H1 (cell line): ENCODE measurements at places on chromosomes 2 and 18. TPM values are rescaled to one million over a fixed set of nuclear protein-coding genes. Genes with fewer than 3 reads are reported as not detected.

IL37 gene
- total RNA-seq, result not detected in 2 replicates

SIX3 gene
- 0.19 and 0.21 TPM in 2 replicates for total RNA-seq

TXNL1 gene
- 85.8 and 87.4 TPM in 2 replicates for total RNA-seq

DOK6 gene
- total RNA-seq, result 0.50 and 0.75 TPM in 2 replicates

PDE1A gene
- total RNA-seq, result 0.15 and 0.34 TPM in 2 replicates

GRCh38 chr2:239604861-239605260, 204.0 kb upstream of the HDAC4 start:
- DNase-seq, result no peak
- H3K36me3 ChIP-seq, result no peaks in the 10 kb centered on the region
- no peak overlapping the region for H3K27ac ChIP-seq
- H3K4me3 ChIP-seq, result no peak overlapping the region
- H3K4me1 ChIP-seq, result peaks cover 8% of the 10 kb centered on the region
- H3K27me3 ChIP-seq, result no peaks in the 10 kb centered on the region

DNA sequence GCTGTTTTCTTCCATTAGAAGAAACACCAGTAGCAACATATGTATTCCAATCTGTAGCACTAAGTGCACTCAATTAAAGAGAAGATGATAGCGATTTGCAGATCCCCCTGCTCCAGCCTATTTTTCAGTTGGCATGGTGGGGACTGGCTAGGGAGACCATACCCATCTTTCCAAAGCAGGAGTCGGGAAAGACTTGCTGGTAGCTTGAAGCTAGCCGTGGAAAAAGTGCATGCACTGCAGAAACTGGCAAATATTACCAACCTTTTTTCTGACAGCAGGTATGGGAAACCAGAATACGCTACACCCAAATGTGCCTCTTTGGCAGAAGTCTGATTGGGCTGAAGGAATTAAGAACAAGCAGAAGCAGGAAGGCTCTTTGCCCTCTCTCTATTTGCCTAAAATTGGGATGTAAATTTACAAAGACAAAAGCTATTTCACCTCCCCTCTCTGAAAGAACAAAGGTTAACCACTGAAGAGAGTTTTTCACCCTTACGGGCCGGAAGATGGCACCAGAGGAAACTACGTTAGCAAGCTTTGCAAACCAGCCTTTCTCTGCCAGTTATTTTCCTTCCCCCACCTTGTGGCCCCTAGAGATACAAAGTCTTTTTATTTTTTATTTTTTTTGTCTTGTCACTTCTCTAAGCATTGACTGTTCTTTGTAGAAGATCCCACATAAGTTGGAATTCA, 273.1 kb downstream of the DLGAP1 start:
- no peaks in the 10 kb centered on the region for H3K36me3 ChIP-seq
- no peaks in the 10 kb centered on the region for H3K4me1 ChIP-seq
- no peak overlapping the region for H3K27ac ChIP-seq
- no peak overlapping the region for H3K4me3 ChIP-seq

GRCh38 chr18:79576686-79577351, 102.8 kb upstream of the CTDP1 start:
- H3K4me3 ChIP-seq, result no peak overlapping the region
- H3K4me1 ChIP-seq, result no peaks in the 10 kb centered on the region
- peak; percentile 40 for DNase-seq
- no peak overlapping the region for H3K27ac ChIP-seq
- H3K27me3 ChIP-seq, result no peaks in the 10 kb centered on the region

DNA sequence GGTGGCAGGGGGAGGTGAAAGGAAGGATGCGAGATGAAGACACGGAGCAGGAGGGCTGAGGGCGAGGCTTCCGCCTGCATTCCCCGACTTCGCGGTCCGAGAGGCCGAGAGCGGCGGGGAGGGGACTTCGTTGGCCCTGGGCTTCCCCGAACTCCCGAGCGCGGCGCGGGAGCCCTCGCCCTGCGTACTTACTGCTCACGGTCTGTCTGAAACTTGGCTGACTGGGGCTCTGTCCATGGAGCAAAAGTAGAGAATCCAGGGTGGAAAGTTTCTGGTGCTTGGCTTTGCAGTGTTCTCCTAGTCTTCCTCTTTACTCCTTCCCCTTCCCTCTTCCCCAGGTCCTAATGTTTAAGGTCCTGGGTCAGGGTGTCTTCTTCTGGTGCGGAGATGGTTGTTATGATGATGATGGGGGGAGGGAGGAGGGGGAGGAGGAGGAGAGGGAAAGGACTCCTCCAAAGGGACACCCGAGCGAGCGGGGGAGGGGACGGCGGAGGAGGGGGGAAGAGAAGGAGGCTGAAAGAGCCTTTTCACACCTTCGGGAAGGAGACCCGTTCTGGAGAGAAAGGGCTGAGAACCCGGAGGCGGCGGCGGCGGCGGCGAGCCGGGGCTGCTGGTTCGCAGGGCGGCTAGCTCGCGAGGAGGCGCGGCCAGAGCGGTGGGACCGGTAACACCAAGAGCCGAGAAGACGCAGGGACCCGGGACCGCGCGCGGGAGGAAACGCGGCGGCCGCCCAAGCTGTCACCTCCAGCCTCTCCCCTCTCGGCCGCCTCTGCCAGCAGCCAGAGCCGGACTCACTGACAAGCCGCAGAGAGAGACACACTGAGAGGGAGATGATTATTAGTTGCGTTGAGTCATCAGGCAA, at the start of gene SATB2:
Gene SATB2, minus strand, starts transcription at position 793 of the 862 bp plus-strand sequence. CDS start 1,902 bp downstream, outside the sequence.
- peaks cover 6% of the 10 kb centered on the region; the same call in 1 of the 2 replicates for H3K4me1 ChIP-seq
- peaks cover 43% of the 10 kb centered on the region for H3K27me3 ChIP-seq
- H3K27ac ChIP-seq, result no peak within 1 kb of the TSS
- H3K4me3 ChIP-seq, result peak within 1 kb of the TSS; percentile 73
- peak; percentile 74 for DNase-seq

- no peak overlapping the region for H3K4me3 ChIP-seq
- H3K27ac ChIP-seq, result no peak overlapping the region
- no peaks in the 10 kb centered on the region for H3K4me1 ChIP-seq
- DNase-seq, result no peak
- H3K36me3 ChIP-seq, result no peaks in the 10 kb centered on the region
- H3K27me3 ChIP-seq, result peaks cover 15% of the 10 kb centered on the region
Measured at GRCh38 chr18:52829876-52830405, 489.9 kb downstream of the DCC start.

DNA sequence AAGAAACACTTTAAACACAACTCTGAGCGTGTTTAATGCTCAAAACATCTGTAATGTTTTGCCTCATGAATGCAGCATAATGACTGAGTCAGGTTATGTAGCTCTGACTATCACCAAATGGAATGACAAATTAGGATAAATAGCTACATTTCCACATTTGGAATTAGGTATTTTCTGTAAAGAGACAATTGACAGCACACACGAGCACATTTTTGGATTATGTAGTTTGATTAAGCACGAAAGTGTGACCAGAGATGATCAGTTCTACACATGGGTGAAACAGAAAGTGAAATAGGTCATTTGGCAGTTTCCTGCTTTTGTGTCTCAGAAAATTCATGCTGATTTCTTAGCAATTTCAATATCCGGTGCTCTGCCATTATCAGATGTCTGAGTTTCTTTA, 29.0 kb downstream of the LPIN1 start:
- DNase-seq, result no peak
- H3K36me3 ChIP-seq, result peaks cover 12% of the 10 kb centered on the region
- no peaks in the 10 kb centered on the region for H3K27me3 ChIP-seq
- peaks cover 3% of the 10 kb centered on the region; the same call in 1 of the 2 replicates for H3K4me1 ChIP-seq
- no peak overlapping the region for H3K27ac ChIP-seq

GRCh38 chr2:166653185-166653813, 159.2 kb upstream of the SCN7A start:
- DNase-seq, result no peak
- no peaks in the 10 kb centered on the region for H3K4me1 ChIP-seq
- H3K4me3 ChIP-seq, result no peak overlapping the region

- no peak overlapping the region for H3K4me3 ChIP-seq
- H3K4me1 ChIP-seq, result no peaks in the 10 kb centered on the region
- no peak for DNase-seq
Measured at GRCh38 chr2:127471286-127471988, 53.2 kb downstream of the PROC start.

DNA sequence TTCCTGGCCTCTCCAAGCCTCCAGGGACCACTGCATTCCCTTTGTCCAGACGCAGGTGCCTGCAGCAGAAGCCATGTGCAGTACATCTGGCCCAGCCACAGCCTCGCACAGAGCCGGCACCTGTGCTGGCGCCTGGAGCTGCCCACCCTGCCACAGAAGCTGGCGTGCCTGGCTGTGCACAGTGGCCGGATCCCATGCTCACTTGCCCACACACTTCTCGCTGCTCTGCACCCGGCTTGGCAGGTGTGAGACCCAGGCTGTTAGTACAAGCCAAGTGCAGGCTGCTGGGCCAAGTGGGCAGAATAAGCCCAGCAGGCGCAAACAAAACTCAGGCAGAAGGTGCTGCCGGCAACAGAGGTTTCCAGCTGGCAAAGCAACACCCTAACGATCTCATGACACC, 124.5 kb upstream of the CCDC150 start:
- no peak for DNase-seq
- H3K27me3 ChIP-seq, result no peaks in the 10 kb centered on the region
- no peaks in the 10 kb centered on the region for H3K36me3 ChIP-seq
- H3K4me3 ChIP-seq, result no peak overlapping the region
